ENCODE measurements at places on chromosomes 1 and 21.

GRCh38 chr1:25018110-25018735 lies 88.1 kb upstream of the RUNX3 start:
- DNase-seq = no peak

- DNase-seq = no peak
These were observed 925 bp downstream of the PDE9A start for GRCh38 chr21:42654179-42654912.

- no peak for DNase-seq
These were observed 104.4 kb downstream of the EPHB2 start for GRCh38 chr1:22815043-22815365.

DNA sequence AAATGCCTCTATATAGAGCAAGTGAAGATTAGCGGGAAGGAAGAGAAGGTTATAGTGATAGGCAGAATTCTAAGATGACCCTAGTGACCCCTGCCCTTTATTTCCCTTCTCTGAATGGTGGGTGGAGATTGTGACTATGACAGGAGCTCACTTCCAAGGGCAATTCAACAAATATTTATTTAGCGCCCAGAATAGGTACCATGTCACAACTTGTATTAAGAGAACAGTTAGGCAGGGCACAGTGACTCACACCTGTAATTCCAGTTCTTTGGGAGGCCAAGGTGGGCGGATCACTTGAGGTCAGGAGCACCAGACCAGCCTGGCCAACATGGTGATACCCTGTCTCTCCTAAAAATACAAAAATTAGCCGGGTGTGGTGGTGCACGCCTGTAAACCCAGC lies 236.0 kb upstream of the POGK start:
- no peak for DNase-seq

DNA sequence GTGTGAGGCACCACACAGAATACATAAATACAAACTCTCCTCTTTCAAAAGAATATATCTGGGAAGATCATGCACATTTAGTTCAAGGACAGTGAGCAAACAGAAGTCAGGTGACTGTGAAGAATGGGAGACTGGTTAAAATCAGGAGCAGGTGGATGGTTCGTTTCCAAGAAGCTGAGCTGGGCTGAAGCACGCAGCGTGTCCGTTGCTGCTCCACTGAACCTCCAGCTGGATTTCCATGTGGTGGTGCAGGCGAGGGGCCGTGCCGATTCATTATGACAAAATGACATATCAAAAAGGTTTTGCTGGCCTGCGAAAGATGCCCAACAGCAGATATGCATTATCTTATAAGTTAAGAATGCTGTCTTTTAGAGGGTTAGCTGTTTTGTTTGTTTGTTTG lies 66.0 kb downstream of the OLIG1 start:
- DNase-seq = no peak

Data from activated CD4-positive, alpha-beta T cell treated with anti-CD3 and anti-CD28 coated beads, Interleukin-2, amount 50 U/mL, for 24 hours (primary cell).